ENCODE measurements at places on chromosomes 7 and 10.

DNA sequence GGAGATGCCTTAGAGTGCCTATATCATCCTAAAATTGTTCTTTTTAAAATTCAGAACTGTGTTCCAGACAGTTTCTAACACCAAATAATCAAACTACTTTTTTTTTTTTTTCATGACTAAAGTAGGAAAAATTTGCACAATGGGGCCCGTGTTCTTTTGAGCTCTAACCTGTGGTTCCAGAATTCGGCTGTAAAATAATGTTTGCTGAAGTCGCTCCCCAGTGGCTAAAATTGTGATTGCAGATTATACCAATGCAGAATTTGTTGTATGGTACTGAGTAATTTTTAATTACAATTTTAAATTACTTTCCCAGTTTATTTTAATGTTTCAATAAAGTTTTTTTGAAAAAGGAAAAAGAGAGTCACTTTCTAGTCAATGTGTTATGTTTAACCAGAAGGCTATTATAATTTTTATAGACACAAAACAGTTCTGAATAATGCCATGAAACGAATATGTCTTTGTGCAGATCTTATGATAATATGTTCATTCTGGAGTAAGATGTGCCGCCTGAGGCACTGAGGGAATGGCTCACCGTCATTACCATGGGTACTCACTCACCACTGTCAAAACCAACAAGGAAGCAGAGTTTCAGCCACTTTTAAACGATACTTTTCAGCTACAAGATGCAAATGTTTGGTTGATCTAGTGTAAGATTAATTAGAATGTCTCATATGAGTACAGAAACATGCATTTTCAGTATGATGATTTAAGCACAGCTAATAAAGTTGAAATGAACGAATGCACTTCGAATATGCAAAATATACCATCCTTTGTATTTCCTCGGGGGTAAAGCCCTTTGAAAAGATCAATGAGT lies 173.6 kb downstream of the PRKCQ start:
- peak; percentile 51 for DNase-seq

GRCh38 chr7:24767878-24768569 lies 10.8 kb upstream of the GSDME start:
- no peak for DNase-seq

DNA sequence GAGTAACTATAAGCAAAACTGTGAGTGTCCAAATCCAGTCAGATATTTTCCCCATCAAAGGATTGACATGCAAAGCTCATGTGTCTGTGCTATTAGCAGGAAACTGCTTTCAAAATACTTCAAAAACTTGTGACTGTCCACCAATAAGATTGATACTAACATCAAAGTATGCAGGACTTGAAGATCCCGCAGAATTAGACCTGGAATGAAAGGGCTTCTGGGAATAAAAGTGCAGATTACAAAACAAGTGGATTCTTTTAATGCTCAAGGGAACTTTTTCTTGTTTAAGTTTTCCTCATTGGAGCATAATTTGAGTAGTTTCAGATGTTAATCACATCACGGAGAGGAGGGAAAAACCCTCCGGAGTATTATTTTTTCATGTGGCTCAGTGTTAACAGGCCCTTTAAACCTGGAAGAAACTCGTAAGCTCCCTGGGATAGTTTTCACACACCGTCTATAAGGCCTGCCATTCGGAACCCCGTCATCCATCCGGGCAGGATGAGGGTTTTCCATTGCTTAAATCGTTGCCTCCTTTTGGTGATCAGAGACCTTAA lies 33.9 kb upstream of the MKX start:
- DNase-seq = no peak

DNA sequence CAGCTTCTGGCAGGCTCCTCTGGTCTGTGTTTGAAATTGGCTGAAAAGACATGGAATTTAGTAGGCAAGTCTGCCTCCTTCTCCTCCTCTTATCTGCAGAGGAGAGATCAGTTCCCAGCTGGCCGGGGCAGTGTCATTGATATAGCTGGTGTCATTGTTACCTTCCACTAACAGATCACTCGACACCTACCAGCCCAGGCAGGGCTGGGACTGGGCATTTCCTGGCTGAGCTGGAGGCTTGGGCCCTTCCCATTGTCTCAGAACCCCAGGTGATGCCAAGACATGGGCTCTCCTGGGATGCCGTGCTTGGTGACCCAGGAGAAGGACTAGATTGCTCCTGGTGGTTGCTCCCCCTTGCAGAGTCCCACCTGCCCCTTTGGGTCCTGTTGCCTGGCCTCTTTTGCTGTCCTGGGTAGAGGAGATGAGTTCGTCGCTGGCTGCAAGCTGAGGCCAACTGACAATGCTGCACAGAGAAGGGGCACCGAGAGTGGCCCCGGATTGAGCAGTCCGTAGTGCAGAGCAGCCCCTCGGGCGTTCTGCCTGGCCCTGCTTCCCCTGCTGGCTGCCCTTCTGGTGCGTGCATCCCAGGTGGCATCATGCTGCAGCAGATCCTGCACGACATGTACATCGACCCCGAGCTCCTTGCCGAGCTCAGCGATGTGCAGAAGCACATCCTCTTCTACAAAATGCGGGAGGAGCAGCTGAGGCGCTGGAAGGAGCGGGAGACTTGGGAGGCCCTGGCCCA lies at the start of gene SH2D4B:
Gene SH2D4B (plus strand): TSS at position 167 of the 745 bp plus-strand sequence. CDS start 430 bp downstream, at position 597.
- no peak for DNase-seq

DNA sequence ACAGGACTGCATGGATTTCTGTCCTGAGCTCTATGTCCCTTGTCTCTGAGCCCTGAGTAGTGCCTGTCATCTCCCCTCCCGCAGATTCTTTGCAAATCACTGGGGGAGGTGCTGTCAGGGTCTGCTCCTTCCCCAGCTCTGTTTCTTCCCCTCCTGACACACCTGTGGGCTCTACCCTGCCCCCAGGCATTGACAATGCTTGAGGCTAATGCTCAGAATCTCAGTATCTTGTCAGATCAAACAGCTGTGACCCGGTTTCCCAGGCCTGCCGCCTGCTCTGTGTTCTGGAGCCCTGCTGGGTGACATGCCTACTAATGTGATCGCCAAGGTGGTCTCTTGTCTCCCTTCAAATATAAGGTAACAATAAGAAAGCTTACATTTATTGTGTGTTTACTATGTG lies 209.0 kb downstream of the POU6F2 start:
- DNase-seq = no peak

DNA sequence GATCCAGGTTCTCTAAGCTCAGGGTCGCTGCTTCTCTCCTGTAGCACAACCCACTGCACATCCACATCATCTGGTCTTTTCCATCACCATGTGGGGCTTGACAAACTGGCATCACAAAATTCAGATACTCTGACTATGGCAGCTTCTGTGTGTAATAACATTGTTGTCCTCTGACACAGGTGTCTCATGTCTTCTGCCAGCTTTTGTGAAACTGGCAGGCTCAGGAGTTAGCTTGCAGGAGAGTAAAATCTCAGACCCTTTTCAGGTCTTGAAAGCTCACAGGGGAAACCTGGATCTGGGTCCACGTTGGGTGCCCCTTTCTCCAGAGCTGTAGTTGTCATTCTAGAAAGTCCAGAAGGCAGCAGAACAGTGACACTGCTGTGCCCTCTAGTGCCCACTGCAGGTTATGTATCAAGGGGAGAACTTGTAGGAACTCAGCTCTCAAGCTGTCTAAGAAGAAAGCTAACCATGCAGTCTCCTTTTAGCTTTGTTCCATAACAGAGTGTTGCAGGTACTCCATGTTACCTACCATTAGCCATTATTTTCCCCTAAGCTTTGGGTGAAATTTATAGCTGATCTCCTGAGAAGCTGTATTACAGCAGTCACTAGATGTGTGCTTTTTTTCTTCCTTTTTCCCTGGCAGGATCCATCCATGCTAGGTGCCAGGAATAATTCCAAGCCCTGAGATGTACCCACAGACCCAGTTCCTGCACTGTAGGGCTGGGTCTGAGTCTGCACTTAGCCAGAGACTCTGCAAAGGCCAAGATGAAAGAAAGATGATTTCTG lies 102.7 kb downstream of the ZNF248 start:
- peak; percentile 21 for DNase-seq

DNA sequence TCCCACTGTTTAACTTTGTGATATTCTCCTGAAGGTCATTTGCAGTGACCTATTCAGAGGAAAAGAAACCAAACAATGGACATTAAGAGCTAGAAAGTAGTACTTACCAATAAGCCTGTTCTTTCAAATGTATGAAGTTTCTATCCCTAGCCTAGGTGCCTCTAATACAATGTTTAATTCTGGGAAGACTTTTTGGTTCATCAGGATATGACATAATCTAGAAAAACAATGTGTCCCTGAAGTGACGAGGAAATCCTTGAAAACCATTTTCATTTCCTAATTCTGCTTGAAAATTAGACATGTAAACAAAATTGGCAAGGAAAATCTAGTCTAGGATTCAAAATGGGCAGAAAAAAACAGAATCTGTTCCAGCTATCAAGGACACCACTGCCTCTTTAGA lies 36.1 kb downstream of the ARHGAP19 start:
- DNase-seq = no peak

DNA sequence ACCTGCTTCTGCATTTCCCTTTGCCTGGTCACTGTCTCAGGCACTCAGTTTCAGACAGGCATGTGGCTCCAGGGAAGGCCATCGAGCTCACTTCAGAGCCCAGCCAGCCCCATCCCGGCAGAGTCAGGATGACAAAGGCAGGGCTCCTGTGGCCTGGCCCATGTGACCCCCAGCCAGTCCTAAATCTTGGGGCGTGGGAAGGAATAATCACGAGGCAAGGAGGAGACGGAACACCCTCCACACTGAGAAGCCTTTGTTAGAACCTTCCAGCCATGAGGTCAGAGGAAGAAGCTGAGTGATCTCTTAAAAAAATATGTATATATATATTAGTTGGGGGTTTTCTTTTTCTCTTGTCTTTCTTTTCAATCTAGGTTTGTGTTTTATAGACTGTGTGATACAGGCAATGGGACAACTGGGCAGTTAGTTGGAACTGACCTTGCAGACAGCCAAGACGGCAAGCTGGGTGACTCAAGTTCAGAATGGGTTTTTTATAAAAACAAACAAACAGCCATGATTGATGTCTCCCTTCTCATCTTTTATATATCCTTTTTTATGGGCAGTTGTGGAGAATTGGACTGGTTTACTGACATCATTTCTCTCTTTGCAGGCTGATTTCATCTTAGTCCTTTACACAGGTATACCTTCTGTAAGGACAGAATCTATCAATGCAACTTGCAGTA lies 60.8 kb downstream of the CHN2 start:
- DNase-seq = no peak

DNA sequence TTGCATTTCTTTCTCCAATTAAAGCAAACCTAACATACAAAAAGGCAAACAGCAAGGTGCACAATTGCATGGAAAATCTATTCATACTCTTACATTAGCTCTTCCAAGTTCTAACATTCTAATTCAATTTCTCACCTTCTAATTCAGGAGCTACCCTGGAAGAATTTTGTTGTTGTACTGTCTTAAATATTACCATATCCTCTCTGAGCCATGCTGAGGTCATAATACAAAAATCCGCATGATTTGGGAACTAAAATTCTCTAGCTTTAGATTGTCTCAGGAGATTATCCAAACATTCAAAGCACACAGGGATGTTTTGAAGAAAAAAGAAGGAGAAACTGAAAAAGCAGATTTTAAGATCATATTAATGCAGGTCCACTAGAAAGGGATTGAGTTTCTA lies 229.9 kb downstream of the KIAA1217 start:
- no peak for DNase-seq

DNA sequence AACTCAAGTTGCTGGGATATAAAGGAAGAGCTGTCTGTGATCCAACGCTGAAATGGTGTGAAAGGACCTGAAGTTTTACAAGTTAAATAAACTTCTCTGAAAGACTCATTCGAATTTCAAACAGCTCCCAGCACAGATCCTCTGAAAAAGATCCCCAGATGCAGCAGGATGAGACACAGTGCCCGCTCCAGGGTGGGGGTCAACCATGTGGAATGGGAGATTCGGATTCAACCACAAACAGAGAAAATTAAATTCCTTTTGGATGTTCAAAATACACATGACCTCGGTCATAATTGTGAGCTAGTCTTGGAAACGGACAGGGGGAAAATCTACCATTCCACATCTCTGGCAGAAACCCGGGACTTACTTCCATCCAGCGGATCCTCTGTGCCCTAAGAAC lies 119.6 kb downstream of the PRKAG2 start:
- no peak for DNase-seq

DNA sequence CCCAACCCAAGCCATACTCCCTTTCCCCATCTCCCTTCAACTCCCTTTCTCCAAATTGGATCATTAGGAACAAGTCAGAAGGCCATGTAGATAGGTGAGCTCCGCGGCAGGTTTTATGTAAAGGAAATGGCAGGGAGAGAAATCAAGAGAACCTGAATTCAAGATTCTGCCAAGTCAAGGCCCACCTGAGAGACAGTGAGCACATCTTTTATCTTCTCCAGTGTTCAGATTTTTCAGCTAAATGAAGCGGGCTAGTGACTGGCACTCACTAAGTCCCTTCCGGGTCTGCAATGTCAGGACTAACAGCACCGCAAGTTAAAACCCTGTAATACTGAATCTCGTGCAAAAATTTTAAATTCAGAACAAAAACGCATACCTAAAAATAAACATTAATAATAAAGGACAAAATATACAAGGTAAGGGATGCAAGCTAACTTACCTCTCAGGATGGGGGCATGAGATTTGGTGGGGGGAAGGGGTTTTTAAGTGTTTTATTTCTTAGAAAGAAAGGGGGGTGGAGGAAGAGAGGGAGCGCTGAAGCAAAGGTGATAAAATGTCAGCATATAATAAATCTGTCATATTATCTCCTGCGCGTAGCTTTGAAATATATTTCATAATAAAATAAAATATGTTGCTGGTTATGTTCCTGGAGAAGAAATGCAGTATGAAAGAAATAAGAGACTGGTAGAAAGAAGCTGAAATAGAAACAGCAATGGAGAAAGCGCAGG lies 17.6 kb downstream of the TCAF1 start:
- DNase-seq = no peak

GRCh38 chr7:120060875-120061274 lies 212.1 kb upstream of the KCND2 start:
- no peak for DNase-seq

DNA sequence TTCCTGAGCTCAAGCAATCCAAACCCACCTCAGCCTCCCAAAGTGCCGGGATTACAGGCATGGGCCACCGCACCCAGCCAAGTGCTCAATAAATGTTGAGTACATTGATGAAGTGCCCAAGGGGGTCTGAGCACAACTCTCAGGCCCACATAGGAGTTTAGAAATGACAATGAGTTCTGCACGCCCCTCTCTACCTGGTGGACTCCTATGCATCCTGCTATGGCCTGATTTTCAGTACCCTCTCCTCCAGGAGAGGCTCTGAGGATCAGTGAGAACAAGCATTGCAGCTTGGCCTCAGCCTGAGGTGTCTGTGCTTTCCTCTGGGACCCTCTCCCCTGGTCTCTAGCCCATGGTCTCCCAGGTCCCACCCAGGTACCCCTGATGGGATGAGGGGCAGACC lies 20.9 kb upstream of the GRIFIN start:
- DNase-seq = no peak

DNA sequence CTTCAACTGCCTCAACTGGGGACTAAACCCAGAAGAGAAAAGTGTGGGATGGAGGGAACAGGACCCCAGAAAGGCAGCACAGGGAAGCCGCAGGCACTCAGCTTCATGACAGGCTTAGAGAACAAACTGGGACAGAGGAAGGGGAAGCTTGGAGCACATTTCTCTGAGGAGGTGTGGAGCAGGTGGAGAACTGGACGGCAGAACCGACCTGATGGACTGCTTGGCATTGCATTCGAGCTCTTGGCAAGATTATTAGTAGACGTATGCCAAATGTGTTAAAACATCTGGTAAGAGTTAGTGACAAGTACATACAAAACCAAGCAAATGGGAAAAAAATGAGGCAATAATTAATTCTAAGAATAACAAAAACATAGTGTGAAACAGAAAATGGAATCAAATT lies 335.7 kb downstream of the SFMBT2 start:
- DNase-seq = no peak

Measured in activated CD4-positive, alpha-beta T cell treated with anti-CD3 and anti-CD28 coated beads, Interleukin-2, Interleukin-6, amounts not matched to agents 100 ng/mL and 50 ng/mL, durations not matched to agents 16 hours and 8 hours (primary cell).